ENCODE measurements at places on chromosomes 7 and 10.

DNA sequence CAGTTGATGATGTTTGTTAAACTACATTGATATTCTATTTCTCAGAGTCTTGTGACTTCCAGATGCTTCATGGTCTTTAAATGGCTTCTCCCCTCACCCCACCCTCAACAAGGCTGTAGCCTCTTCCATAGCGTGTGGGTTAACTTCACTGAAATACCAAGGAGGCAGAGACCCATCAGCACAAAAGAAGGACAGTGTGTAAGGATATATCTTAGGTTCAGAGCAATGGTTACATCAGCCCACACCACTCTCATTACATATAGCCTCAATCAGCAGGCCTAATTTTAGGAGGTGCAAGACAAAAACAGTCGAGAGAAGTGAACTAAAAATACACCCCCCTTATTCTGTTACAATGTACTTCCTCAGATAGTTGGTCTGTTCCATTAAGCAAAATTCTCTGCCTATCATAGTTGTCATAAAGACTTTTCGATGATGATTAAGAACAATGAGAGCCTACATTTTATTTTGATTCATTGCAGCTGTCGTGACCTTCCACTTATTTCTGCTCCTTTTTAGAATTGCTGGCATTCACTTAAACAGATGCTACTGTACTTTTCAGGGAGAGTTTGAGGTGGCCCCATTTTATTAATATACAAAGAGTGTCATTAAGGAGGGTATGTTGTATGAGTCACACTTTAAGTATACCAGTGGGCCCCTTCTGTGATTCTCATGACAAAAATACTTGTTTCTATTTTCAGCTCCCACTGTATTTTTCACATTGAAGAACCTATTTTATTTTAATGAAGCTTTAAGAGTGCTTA, 52.1 kb downstream of the WIPF3 start:
- DNase-seq: no peak

DNA sequence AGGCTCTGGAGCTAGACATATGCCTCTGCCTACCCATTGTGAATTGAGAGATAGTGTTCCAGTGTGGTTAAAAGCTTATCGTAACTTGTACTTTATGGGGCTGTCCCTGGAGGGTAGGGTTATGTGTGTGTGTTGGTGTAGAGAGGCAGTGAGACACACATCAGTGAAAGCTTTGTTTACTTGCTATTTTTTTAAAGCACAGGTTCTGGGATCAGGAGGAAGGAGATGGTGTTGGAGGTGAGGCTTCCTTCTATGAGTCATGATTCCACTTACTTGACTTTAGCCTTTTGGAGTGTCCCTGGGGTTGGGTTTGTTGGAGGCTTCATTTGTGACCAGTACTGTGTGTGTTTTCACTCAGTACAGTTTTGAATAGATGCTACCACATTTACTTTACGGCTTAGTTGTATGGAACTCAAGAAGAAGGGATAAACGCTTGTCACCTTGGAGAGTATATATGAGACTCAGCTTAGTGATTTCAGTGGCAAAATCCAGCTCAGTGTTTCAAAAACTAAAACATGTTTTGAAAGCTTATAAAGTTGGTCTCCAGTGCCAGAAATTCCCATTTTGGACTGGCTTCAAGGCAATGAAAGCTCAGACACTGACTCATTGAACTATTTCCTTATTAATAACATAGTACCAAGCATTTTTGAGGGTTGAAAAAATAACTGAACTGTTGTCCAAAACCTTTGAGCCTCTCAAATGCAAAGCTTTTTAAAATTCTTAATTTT, 106.2 kb downstream of the PLXDC2 start:
- DNase-seq: no peak

DNA sequence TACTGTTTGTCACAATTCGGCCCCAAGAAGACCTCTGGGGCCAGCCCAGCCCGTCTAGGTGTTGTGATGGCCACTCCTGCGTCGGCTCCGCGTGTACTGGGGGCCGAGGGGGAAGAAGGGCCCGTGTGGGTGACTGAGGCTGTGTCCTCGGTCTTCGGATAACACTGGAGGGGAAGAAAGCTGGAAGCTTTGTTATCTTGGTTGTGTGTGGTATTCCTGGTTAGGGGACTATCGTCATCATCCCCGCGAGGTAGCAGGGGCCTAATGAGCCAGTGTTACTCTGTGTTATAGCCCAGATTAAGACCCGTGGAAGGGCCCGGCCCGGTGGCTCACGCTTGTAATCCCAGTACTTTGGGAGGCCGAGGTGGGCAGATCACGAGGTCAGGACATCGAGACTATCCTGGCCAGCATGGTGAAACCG, 854 bp downstream of the MTG1 start:
- no peak for DNase-seq

DNA sequence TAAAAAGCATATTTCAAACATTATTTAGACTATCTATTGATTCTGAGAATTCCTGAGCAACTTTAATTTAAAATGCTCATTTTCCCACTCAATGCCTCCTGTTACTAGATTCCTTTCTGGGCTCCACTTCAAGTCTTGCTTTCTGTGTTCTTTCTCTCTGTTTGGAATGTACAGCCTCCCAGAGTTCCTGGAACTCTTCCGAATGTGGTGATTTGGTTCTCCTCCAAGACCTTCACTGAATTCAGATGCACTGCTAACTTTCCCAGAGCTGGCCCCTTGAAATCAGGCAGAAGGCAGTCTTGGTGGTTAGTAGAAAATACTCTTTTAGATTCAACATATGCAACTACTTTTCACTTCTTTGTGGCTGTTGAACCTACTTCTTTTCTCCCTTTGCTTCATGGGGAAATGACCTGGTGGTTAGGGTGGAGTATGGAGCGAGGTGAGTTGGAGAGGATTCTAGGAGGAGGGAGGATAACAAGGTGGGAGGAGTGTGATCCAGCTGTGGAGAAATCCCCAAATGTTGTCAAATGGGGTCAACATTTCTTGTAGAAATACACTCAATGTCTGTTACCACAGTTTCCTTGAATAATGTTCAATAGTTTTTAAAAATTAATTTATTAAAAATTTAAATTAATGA, 27.9 kb upstream of the CCDC7 start:
- no peak for DNase-seq

GRCh38 chr7:130494431-130494858, 2.6 kb downstream of the MEST start:
- no peak for DNase-seq

DNA sequence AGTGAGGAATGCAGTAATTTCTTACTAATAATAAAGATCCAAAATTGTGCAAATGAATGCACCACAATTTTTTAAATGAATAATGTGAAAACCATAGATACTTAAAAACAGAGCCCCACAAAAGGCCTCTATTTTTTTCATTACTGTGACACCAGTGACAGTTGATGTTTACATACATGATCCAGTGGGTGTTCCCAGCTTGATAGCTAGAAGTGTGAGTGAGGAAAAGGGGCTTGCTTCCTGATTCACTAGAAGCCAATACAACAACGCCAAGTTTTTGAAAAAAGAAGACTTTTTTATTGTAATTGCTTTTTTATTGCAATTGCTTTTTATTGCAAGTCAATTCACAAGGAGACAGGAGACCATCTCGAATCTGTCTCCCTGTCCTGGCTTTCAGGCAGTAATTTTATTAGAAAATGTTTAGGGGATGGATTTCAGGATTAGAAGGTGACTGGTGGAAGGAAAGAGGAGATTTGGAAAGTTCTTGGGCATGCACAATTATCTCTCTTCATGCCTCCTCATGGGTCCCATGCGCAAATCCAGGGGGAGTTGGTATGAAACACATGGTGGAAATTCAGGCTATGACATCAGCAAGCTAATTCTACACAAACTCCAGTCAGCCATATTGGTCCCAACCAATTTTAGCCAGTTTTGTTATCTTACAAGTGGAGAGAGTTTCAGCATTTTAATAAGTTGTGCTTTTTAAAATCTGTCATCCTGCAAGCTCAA, 44.4 kb upstream of the ZNF438 start:
- no peak for DNase-seq

GRCh38 chr10:106947643-106948042, 216.9 kb downstream of the SORCS1 start:
- no peak for DNase-seq

DNA sequence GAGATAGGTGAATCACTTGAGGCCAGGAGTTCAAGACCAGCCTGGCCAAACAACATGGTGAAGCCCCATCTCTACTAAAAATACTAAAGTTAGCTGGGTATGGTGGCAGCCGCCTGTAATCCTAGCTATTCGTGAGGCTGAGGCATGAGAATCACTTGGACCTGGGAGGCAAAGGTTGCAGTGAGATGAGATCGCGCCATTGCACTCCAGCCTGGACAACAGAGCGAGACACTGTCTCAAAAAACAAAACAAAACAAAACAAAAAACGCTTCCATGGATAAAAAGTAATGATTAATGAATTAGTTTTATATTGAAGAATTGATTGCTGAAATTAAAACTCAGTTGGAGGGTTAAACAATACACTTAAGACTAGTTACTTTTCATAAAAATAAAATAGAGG, 32.3 kb downstream of the KLHDC10 start:
- no peak for DNase-seq

DNA sequence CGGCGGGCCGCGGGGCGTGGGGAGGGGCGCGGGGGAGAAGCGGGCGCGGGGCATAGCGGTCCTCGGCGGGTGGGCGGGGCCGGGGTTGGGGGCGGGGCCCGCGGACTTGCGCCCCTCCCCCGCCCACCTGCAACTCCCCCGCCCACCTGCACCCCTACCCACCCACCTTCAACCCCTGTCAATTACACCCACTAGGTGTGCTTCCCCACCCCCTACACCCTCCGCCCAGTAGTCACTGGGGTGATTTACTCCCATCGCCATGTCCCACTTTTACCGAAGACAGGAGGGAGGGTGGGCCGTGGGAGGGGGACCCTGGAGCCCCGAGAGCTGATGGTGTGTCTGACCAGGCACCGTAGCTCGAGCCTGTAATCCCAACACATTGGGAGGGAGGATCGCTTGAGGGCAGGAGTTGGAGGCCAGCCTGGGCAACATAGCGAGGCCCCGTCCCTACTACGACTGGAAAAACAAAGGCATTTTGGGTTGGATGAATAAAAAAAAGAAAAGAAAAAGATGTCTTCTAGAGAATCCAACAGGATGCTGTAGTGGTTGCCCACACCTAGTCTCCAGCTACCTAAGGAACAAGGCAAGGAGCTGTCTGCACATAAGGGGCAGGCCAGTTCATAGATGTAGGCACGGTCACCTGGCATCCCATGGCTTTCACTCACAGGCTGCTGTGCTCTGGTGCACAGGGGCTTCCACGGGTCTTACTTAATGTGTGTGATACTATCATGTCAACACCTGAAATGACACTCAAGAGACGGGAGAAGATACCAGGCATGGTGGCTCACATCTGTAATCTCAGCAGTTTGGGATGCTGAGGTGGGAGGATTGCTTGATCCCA, 761 bp downstream of the KCTD7 start:
- DNase-seq: no peak

DNA sequence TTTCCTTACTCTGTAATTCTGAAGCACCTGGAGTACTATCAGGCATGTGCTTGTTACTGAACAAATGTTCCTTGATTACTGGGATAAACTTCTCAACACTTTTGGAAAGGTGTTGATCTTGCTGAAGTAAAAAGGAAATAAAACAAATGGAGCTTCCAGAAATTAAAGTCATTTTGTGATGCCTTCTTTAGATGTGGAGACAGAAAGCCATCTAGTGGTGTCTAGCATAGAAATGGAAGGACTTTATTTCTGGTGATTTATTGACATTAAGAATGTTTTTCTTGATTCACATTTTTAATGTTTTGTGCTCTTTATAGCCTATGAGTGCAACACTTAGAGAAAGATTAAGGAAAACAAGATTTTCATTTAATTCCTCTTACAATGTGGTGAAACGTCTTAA, 1.4 kb downstream of the SFR1 start:
- DNase-seq: no peak

DNA sequence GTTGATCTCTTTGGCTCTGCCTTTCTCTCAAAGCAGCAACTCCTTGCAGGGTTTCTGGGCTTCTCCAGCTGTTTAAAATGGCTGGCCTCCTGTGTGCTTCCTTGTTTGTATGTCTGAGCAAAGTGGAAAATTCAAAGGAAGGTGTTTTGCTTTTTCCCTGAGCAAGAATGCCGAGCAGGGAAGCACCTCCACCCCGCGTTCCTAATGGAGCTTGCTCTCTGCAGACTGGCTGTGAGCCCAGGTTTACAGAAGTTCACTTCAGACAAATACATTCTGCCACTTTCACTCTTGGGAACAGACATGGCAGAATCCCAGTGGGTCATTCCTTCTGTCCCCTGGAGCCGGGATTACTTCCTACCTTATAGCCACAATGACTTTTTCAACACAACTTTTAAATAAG, 181.8 kb upstream of the AGK start:
- no peak for DNase-seq

DNA sequence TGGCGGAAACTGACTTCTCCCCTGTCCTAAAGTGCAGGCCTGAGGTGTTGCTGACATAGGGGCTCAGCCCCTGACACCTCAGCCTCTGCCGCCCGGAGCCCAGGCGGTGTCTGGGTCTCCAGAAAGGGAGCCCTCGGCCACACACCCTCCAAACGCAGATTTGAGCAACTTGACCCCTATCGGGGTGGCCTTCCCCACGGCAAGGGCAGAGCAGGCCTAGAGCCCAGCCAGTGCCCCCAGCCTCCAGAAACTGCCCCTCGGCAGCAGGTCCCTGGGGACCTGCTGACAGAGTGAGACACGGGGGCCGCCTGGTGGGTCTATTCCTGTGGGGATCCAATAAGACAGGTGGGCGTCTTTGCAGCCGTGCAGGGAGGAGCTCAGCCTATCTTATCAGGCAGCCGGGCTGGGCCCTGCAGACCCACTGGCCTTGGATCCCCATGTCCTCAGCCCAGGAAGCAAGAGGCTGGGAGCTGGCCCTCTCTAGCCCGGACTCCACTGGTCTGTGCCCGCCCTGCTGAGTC, 11.0 kb downstream of the TMEM184A start:
- no peak for DNase-seq

DNA sequence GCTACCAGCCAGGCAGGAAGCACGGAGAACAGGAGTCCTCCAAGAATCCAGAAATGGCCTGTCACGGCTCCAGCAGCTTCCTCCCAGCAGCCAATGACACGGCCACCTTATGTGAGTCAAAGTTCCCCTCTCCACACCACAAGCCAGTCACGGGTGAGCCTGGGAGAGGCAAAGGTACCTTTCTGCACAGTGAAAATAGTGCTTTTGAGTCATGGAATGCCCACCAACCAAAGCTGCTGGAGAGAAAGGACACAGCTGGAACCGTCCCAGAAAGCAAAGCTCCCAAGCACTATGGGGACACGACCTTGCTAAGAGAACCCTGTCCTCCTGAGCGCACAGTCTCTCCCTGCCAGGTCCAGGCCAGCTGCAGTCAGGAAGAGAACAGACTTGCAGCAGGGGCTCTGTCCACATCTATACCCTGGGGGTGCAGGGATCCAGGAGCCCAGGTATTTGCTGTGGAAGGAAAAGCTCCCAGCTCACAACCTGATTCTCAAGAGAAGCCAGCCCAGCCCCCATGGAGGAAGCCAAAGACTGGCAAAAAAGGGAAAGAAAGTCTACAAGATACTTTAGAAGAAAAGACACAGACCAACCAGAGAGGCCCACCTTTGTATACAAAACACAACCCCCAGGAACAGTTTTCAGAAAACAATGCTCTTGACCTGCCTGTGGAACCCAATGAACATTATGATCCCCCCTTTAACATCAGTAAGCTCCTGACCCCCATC, 24.4 kb downstream of the C10orf71 start:
- DNase-seq: no peak
